ENCODE measurements at places on chromosomes 2 and 18.

- DNase-seq: no peak
Measured at GRCh38 chr2:68250196-68250595, 2.1 kb downstream of the PPP3R1 start.

DNA sequence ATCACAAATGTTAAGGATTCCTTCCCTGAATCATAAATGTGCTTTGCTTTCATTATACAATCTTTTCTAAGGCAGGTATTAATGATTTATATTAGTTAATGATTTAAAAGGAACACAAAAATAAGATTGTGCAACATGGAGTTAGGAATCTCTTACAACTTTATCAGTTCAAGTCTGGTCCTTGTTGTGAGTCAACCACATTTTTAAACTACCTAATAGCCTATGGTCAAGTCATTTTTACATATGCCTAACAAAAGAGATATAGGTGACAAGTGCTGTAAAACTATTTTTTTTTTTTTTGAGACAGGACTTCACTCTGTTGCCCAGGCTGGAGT lies 8.2 kb upstream of the INPP1 start:
- no peak for DNase-seq

DNA sequence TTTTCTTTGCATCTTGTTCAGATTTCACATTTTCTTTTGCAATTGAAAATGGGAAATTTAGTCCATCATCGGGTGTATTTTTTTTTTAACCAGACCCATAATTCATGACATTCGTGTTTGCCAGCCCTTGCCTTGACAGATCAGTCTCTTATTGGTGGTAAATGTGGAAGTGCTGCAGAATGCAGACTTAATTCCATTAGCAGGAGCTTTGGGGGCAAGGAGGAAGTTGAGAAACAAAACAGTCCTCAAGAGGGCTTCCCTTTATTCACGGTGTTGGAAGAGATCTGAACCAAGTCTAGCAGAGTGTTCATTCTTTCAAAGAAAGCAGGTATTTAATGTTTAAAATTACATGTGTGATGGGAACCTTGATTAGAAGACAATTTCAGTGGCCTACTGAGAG lies 16.6 kb upstream of the RPE start:
- no peak for DNase-seq

DNA sequence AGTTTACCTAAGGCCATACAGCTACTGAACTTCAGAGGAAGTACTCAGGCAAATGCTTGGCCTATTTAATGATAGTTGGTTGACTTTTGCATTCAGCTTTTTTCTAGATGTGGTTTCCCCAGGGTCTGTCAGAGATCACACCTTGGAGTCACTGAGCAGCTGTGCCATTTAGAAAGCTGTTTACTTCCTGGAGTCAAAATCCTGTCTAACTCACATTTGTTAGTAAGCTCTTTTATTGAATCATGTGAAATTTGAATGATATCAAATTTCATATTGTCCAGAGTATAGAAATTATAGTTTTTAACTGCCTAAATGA lies 7.6 kb upstream of the TRIB2 start:
- no peak for DNase-seq

DNA sequence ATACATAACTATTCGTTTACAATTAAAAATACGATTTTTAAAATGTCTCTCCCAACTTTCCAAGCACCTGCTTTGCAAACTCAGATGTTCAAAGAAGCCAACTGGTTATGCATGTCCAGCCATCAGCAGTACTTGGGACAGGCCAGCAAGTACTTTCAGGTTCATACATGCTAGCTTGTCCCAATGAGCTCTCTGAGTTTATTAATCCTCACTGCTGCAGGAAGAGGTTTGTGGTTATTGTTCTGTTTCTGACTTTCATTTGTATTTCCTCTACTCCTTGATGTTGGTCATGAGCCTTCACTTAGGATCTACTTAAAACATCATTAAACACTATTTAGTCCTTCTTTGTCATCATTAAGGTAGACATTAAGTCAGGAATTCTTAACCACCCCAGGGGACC lies 374.1 kb downstream of the LRATD1 start:
- DNase-seq: no peak

GRCh38 chr2:182530636-182531035 lies 103.8 kb upstream of the PDE1A start:
- no peak for DNase-seq

- DNase-seq: no peak
Measured at GRCh38 chr18:11752116-11752911, 63.2 kb downstream of the GNAL start.

- DNase-seq: no peak
Measured at GRCh38 chr18:32735781-32736180, 37.0 kb downstream of the KLHL14 start.

DNA sequence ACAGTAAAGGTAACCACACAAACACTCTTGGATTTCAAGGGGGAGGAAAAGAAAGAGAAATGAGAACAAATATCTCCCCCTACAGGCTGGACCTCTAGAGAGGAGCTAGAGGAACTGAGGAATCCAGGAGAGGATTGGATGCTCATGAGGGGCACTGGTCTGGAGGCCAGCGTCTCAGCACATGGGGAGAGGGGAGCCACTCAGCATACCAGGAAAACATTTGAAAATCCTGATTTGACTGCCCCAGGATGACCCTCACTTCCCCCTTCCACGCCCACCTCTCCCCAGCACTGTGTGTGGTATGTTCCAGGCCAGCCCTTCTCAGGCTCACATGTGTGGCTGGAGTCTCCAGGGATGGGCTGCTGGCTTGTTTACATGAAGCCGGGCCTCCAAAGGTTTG lies 396.8 kb upstream of the ID2 start:
- DNase-seq: no peak

- DNase-seq: no peak
Measured at GRCh38 chr2:204110338-204110741, 173.8 kb downstream of the ICOS start.

GRCh38 chr2:161913865-161914264 lies 160.2 kb downstream of the DPP4 start:
- DNase-seq: no peak

GRCh38 chr2:45570671-45571334 lies 40.3 kb downstream of the SRBD1 start:
- no peak for DNase-seq

GRCh38 chr2:196140213-196140612 lies 31.2 kb downstream of the STK17B start:
- DNase-seq: no peak

DNA sequence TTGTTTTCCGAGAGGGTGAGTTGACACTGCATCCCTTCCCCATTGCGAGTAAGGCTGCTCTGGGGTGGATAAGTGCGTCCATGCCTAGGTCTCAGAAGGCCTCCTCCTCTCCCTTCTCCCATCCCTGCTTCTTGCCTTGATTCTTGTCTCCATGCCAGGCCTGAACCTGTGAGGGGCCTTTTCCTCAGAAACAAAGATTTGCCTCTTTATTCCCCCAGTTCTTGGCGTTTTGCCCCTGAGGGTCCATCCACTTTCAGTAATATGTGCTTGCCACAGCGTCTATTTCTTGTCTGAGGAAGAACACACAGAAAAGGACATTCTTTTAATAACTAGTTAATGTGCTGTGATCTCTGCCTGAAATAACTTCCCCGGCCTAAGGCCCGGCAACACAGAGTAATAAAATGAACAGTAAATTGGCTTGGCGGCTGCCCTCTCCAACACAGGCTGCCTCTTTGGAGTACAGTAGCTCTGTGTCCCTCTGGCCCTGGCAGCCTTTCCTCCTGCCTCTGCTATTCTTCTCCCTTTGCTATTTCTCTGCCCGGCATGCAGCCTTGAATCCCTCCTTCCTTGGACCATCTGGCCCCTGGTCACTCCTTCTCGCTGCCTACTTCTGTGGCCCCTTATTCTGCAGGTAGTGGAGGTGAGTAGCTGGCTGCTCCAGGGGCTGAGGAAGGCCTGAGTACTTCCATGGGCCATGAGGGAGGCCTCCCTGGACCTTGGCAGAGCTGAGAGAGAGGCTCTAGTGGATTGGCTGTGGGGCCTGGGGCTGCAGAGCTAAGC lies 4.4 kb downstream of the EHD3 start:
- DNase-seq: no peak

- no peak for DNase-seq
Measured at GRCh38 chr18:48740851-48741485, 202.1 kb downstream of the CTIF start.

DNA sequence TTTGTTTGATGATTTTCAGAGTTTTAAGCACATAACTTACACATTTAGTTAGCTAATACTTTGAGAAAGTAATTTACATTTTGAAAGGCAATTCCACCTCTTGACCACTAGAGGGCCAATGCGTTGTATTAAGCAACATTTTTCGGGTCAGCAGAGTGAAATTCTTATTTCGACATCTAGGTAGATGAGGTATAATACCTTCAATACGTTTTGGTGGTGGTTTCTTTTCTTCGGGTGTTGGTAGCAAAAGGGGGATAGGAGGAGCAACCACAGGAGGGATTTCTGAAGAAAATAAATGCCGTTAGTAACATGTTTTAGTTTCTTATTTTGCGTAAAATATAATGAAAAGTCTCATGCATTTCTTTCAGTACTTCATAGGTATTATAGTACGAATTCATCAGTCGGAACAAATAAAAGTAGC lies 106.3 kb downstream of the TTN start:
- no peak for DNase-seq

GRCh38 chr18:59002974-59003594 lies 136.6 kb upstream of the SEC11C start:
- DNase-seq: no peak

- DNase-seq: no peak
Measured at GRCh38 chr2:42495611-42496010, 1.8 kb upstream of the KCNG3 start.

DNA sequence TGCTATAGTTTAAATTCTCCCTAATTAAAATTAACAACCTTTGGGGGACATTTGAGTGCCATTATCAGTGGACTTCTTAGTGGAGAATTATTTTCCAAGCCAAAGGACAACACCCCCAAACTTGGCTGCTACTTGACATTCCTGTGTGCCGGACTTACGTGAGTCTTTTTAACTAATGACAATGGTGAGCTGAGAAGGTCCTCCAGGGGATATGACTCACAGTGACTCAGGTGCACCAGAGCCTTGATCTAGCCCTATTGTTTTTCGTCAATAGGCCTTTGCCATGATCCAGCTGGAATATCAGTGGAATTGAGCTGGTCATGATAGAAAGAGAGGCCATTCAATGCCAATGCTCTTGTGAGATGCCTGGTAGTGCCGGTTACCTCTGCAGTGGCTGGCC lies 118.1 kb upstream of the CXCR4 start:
- DNase-seq: no peak

- DNase-seq: peak; percentile 44
Measured at GRCh38 chr18:5628512-5629255, 84.9 kb upstream of the EPB41L3 start.

GRCh38 chr18:45751766-45752165 lies 27.8 kb downstream of the SLC14A1 start:
- no peak for DNase-seq

DNA sequence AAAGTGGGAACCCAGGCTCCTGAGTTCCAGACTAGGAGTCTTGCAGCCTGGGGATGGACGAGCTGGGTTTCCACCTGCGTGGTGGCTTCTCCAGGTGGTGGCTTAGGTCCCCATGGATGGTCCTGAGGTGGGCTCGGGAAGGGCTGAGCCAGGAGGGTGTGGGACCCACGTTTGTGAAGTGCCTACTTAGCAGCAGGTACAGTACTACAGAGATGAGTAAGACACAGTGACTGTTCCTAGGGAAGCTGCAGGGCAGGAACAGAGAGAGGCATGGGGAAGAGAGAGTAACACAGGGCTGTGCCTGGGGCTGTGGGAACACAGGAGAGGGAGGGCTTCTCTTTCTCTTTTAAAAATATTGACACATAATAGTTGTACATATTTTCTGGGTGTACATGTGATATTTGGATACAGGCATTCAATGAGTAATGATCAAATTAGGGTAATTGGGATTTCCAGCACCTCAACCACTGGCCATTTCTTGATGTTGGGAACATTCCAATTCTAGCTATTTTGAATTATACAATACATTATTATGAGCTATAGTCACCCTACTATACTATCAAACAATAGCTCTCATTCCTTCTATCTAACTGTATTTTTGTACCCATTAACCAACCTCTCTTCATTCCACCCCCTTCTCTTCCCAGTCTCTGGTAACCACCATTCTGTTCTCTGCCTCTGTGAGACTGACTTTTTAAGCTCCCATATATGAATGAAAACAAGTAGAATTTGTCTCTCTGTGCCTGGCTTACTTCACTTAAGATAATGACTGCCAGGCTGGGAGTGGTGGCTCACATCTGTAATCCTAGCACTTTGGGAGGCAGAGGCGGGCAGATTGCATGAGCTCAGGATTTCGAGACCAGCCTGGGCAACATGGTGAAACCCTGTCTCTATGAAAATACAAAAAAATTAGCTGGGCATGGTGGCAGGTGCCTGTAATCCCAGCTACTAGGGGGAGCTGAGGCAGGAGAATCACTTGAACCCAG lies 15.0 kb downstream of the TOGARAM2 start:
- DNase-seq: no peak
